ENCODE measurements at places on chromosomes 16 and 17.
A peak's percentile ranks its signal among the peaks of the same experiment; 100 is the strongest.

- DNase-seq = no peak
Observed at GRCh38 chr16:1398826-1399581, 15.5 kb downstream of the UNKL start.

- DNase-seq = peak; percentile 58
Observed at GRCh38 chr17:62968445-62968923, 2.4 kb downstream of the TANC2 start.

DNA sequence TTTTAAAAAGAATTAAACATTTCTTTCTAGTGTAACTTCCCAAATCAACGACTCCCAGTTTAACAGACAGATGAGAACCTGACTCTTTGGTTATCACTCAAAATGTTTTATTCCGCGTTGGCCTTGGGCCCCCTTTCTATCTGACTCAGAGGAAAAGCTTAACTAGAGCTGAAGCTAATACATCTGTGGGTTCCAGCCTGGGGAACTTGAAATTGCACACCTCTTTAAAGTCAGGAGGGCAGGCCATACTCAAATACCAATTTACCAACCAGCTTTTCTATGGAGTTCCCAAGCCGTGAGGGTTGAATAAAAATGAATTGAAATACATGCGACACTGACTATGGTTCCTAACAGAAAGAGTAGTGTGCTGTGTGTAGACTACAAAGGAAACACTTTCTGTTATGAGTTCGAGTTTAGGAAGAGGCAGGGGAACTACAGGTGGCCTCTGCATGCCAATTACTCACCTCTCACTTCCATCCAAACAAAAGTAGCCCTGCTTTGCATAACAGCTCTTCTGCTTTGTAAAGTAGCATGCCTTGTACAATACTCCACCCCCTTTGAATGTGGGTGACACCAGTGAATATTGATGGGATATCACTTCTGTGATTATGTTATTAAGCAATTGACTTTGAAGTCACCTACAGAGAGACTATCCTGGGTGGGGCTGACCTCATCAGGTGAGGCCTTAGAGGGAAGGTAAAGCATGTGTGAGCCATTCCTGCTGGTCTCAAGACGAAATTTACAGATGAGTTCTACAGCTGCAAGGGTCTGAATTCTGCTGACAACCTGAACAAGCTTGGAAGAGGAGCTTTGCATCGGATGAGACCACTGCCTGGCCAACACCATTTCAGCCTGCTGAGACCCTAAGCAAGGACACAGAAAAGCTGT, 92.1 kb downstream of the WDR59 start:
- DNase-seq = no peak

DNA sequence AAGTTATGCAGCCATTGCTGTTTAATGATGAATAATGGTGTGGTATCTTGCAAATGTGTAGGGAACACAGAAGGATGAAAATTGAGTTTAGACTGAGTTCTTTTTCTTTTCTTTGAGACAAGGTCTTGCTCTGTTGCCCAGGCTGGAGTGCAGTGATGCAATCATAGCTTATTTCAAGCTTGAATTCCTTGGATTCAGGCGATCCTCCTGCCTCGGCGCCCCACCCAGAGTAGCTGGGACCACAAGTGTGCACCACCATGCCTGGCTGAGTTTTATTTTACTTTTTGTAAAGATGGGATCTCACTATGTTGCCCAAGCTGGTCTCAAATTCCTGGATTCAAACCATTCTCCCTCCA, 74.6 kb upstream of the TBC1D3K start:
- no peak for DNase-seq

DNA sequence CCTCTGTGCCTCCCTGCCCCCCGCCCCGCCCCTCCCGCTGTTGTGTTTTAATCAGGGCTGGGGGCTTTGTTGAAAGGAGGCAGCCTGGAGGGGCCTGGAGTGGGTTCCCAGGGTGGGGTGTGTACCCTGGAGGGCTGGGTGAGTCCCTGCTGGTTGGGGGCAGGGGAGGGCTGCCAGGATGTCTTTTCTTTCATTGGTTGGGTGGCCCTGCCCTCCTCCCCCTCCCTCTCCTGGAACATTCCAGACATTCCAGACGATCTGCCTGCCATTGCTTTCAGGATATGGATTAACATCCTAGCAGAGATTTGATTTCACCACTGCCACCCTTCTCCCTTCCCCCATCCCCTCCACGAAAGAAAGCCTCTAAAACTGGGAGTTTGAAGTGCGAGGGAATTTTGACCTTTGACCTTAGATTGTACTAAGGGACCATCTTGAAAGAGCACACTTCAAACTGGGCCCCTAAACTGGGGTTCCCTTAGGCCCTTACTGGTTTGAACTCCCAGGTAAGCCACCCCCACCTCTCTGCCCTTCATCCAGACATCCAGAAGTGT, 25.3 kb downstream of the IGF2BP1 start:
- no peak for DNase-seq

- DNase-seq = no peak
Observed at GRCh38 chr16:4870138-4870671, 22.9 kb downstream of the UBN1 start.

DNA sequence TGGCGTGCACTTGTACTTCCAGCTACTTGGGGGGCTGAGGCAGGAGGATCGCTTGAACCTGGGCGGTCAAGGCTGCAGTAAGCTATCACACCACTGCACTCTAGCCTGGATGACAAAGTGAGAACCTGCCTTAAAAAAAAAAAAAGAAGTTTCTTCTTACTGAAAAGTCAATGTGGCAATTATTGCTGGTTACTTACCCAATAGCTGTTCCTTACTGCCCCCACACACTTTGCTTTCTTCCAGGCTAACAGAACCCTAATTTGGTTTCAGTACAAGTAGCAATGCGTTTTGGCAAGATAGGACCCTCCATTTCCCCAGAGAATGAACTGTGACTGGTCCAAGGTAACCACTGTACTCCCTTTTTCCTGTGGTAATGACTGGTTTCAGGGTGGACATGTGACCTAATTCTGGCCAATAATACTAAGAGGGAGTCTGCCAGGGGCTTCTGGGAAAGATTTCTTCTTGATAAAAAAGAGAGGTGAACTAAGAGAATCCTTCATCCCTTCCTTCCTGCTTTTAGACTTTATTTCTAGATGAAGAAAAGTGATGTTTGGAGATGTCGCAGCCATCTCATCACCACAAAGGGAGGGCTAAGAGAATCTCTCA, 58.8 kb upstream of the MSI2 start:
- no peak for DNase-seq

GRCh38 chr17:31825961-31826691, 32.9 kb downstream of the COPRS start:
- DNase-seq = no peak

- DNase-seq = no peak
Observed at GRCh38 chr17:13735861-13736260, 134.1 kb upstream of the HS3ST3A1 start.

DNA sequence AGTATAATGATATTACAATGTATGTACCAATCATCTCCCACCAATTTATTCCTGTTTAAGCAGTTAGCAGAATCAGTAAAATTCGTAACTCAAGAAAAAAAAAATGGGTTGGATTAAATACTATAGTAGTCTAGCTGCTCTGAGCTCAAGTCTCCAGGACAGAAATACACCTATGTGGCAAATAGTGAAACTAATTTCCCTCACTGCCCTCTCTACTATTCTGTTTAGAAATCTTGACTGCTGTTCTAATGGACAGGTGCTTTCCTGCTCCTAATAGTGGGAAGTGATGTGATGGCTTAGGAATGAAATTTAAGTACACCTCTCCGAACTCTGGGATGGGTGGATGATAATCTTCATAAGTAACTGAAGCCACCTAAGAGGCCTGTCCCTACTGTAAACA, 175.7 kb downstream of the KCNJ2 start:
- no peak for DNase-seq

GRCh38 chr17:8327303-8327649, 12.4 kb upstream of the ODF4 start:
- DNase-seq = no peak

DNA sequence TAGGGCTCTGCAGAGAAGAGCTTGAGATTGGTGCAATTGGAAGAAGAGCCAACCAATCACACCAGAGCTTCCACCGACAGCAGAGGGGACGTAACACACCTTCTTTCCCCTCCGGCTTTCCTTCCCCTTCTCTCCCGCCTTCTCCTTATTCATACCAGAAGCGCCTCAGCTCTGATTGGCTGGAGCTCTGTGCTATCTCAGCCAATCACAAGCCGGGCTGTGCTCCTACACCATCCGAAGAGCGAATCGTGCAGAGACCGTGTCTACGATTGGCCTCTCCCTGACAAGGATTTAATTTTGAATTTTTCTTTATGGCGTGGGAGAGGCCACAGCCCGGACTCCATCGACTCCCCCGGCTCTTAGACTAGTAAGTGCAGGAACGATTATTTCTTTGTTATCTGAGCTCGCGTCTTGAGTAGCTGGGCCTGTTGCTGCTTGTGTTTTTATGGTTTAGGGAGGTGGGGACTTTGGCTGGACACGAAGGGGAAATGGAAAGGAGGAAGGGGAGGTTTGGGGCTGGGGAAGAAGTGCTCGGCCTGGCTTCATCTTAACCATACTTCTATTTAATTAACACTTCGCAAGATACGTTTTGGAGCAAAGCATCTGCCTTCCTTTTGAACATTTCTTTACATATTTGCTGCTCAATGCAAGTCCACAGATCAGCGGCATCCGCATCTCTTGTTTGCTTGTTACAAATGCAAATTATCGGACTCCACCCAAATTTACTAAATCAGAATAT, at the start of gene PRR11:
PRR11 (plus strand) TSS at position 308 of the 739 bp plus-strand sequence. CDS start 14,007 bp downstream, outside the sequence.
- DNase-seq = peak; percentile 78

DNA sequence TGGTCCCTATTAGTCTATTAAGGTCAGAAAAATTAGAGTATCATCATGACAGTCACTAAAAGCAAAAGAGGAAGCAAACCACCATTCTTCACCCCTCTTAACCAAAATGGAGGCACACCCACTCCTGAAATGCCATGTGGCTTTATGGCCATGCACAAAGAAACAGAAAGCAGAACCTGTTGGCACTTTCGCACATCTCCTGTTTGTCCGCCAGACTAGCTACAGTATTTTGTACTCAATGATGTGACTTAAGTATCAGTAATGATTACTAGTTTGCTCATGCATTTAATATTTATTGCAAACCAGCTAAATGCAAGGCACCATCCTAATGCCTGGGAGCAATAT, 70.2 kb upstream of the GNAO1 start:
- DNase-seq = no peak

DNA sequence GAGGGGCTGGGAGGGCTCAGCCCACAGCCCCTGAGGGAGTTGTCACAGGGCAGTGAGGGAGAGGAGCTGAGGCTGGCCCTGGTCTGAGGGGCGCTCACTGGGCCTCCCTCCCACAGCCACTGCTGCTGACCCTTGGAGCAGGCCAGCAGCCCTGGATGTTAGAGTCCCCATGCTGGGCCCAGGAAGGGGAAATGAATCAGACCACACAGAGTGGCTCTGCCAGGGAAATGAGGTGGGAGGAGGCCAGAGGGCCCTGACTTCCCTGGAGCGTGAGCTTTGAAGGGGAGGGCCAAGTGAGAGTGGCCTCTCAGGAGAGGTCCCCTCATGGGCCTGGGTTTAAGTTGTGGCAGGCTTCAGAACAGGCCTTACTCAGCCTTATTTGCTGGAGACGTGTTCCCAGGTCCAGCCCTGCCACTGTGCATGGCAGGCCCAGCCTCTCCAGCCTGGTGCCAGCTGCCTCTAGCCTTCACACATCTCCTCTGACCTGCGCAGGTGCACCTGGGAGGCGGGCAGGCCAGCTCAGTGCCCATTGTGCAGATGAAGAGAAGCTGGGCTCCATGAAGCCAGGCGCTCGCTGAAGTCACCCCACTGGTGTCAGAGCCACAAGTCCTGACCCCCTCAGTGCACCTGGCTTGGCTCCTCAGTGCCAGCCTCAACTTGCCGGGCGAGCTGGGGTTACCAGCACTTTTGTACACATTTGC, 15.4 kb downstream of the GPT2 start:
- no peak for DNase-seq

- DNase-seq = no peak
Observed at GRCh38 chr16:4976611-4977145, 18.5 kb downstream of the SEC14L5 start.

- no peak for DNase-seq
Observed at GRCh38 chr16:88804552-88805339, 1.2 kb downstream of the CDT1 start.

GRCh38 chr17:68292689-68293040, 1.4 kb downstream of the ARSG start:
- DNase-seq = no peak

GRCh38 chr17:50461550-50462132, 7.0 kb downstream of the CHAD start:
- DNase-seq = no peak

GRCh38 chr16:67893743-67894399, 817 bp downstream of the PSKH1 start:
- DNase-seq = no peak

DNA sequence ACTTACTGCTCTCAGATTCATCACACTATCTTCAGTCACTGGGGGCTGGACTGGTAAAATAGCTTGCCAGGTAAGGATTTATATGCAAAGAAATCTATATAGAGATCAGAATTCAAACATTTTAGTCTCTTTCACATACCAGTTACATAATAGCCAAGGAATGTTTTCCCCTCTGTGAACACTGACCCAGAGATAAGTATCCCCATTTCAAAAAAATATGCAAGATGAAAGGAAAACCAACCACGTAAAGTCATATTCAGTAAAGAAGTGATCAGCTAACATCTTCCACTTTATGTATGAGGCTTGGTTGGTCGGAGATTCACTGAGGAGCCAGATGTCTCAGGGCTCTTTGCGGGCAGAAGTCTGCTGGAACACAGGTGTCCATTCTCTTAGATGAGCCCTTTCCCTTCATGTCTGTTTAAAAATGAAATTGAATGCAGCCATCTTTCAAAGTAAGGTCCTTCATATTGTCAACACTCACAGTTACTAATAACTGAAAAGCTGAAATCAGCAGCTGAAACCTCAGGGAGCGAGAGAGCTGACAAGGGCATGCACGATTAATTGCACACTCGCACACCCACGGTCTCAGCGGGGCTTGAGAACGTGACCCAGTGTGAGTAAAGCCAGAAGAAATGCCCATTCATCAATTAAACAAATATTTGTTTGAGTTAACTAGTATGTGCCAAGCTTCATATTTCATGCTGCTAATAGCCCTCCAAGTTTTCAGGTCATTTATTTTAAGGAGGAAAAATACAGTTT, 161.2 kb downstream of the MRTFB start:
- DNase-seq = no peak

GRCh38 chr16:74372953-74373846, 2.9 kb upstream of the NPIPB15 start:
- no peak for DNase-seq

- no peak for DNase-seq
Observed at GRCh38 chr16:87348616-87349157, 31.5 kb upstream of the C16orf95 start.

GRCh38 chr16:22638393-22639206, 127.9 kb downstream of the NPIPB5 start:
- no peak for DNase-seq

- no peak for DNase-seq
Observed at GRCh38 chr17:12410717-12411116, 255.0 kb upstream of the MYOCD start.

GRCh38 chr16:21590287-21590686, 9.1 kb upstream of the METTL9 start:
- DNase-seq = no peak

All from stimulated activated CD4-positive, alpha-beta T cell treated with anti-CD3 and anti-CD28 coated beads, Interleukin-4, amount 100 ng/mL, for 4 hours (primary cell).